ENCODE measurements at places on chromosomes 4 and X.

DNA sequence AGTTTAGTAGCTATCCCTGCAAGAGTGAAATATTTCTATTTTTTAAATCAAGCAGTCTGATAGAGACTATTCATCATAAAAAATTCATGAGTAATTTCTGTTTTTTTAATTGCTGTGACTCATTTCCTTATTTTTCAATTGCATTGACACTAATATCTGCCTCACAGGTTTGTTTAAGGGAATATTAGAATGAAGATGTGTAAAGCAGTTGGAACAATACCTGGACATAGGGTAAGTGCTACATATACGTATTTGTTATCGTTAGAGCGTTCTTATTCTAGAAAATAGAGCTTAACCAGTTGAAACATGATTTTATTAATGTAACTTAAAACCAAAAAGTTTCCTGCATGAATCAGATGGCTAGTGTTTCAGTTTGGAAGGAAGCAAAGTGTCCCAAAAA is 2211.3 kb downstream of the PCDH7 start:
- no peak for DNase-seq

- no peak for DNase-seq
Measured at GRCh38 chr4:133594390-133595207, 445.5 kb downstream of the PCDH10 start.

GRCh38 chr4:169723207-169723965 is 34.4 kb downstream of the HPF1 start:
- DNase-seq, result no peak

- no peak for DNase-seq
Measured at GRCh38 chr4:77599378-77599777, 6.2 kb upstream of the CXCL13 start.

- DNase-seq, result no peak
Measured at GRCh38 chr4:69970071-69970470, 4.5 kb upstream of the CSN2 start.

GRCh38 chr4:162841753-162842152 is 324.9 kb downstream of the NAF1 start:
- no peak for DNase-seq

DNA sequence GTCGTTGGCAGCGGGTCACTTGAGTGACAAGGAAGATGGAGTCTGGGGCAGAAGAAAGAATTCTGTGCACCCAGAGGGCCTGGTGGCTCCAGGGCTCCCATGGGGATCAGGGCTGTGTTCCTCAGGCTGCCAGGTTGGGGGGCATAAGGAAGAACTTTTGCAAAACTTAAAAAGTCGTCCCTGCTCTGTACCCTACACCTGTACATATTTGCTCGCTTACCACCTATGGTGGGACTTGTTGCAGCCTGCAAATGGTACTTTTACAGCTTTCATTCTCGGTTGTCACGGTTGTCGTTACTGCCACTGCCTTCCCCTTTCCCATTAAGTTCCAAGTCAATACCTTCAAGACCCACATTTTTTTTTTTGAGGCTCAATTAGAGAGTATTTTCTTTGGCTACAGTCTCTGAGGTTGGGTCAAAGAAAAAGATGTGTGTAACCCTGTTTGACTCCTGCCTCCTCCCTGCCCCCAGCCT is 9.1 kb downstream of the ARX start:
- no peak for DNase-seq

DNA sequence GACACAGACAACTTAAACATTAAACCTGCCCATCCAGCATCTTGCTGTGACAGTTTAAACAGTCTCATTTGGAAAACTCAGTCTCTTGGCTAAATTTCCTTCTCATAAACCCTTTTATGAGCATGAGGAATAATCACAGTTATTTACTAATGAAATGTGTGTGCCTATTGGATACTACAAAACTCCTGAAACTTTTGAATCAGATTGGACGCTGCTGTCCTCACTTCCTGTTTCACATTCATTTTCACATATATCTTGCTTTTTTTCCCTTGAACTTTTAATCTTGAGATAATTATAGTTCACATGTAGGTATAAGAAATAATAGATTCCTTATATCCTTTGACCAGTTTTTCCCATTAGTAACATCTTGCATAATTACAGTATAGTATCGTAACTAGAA is 111.7 kb downstream of the CDKL5 start:
- no peak for DNase-seq

DNA sequence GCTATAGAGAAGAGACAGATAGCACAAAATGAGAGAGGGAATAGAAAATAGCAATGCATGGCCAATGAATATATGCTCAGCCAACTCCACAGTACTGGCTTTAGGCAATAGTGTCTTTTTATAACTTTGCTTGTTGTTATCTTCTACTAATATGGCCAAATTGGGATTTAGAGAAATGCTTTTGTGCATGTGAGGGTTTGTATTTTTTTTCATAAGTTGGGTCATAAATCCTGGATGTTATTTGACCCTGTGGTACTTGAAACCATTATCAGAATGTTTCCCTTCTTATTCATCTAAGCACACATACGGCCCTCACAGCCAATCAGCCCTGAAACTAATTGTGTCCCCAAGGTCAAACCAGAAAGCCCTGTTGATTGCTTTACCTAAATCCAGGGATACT is 35.2 kb upstream of the LPAR4 start:
- DNase-seq, result no peak

- no peak for DNase-seq
Measured at GRCh38 chrX:118115953-118116712, 477 bp downstream of the KLHL13 start.

- no peak for DNase-seq
Measured at GRCh38 chr4:151641983-151642382, 118.8 kb downstream of the GATB start.

GRCh38 chr4:148961526-148961925 is 519.3 kb upstream of the NR3C2 start:
- no peak for DNase-seq

DNA sequence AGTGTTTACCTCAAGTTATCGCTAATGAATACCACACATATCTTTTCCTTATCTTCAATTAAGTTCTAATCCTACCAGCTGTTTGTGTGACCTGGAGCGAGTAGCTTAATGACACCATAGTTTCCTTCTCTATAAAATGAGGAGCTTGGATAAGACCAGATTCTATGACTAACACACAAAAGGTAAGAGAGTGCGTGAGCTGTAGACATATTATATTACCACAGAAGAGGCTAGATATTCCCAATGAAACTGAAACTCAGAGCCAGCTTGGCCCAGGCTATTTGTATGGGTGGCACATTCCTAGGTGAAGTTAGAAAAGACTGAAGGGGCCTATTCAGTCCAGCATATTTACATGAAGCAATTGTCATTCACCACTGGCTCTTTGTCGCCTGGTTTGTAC is 30.2 kb downstream of the ASB5 start:
- no peak for DNase-seq

All from lower leg skin (tissue), 4 donors.